Small intestine (tissue), 16 donors: ENCODE measurements at places on chromosomes 1 and 21. TPM values are rescaled to one million over a fixed set of nuclear protein-coding genes. Genes with fewer than 3 reads are reported as not detected.

The DNALI1 gene
- polyA plus RNA-seq, result 30.0 TPM

The PLA2G4A gene
- 17.0 TPM for polyA plus RNA-seq

The UCK2 gene
- polyA plus RNA-seq, result 22.2 TPM

The CA6 gene
- not detected for polyA plus RNA-seq

The ESPN gene
- polyA plus RNA-seq, result 83.5 TPM

The NHLH1 gene
- polyA plus RNA-seq, result 0.54 TPM

The UBE2U gene
- not detected for polyA plus RNA-seq

DNA sequence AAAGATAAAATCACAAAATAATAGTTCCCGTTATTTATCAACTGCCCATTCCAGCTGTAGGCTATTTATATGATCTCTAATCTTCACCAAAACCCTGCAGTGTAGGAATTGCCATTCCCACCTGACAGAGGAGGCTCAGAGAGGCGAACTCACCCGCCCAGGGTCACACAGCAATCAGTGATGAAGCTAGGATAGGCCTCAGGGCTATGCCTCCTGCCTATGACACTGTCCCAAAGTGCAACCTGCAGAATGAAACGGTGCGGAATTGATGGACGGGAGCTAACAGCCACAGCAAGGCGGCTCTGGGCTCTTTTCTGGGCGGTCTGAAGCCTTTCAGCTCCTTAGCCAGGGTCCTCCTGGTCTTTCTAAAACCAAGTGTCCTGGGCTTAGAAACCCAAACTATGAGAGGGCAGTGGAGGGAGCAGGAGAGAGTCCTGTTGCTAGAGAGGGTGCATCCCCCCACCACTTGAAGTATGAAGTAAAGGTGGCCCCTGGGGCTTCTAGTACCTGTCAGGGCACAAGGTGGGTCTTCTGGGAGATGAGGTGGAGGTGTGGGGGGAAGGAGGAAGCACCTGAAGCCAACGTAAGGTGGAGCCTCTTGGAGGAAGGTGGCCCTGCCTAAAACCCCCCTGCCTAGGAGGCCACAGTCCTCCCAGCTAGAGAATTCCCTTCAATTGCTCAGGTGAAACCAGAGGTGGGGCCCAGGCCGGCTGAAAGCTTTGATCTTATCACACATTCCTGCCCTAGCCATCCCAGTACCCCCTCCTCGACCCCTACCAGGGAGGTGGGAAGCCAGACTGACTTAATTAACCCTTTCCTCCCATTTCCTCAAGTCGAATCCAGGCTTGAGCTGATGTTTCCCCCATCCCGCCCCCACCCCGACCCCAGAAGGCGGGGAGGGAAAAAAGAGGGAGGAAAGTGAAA is 14.8 kb downstream of the HSPG2 start:
- no peak for DNase-seq

GRCh38 chr1:248189026-248189425 is 8.0 kb upstream of the OR2M3 start:
- DNase-seq, result no peak

DNA sequence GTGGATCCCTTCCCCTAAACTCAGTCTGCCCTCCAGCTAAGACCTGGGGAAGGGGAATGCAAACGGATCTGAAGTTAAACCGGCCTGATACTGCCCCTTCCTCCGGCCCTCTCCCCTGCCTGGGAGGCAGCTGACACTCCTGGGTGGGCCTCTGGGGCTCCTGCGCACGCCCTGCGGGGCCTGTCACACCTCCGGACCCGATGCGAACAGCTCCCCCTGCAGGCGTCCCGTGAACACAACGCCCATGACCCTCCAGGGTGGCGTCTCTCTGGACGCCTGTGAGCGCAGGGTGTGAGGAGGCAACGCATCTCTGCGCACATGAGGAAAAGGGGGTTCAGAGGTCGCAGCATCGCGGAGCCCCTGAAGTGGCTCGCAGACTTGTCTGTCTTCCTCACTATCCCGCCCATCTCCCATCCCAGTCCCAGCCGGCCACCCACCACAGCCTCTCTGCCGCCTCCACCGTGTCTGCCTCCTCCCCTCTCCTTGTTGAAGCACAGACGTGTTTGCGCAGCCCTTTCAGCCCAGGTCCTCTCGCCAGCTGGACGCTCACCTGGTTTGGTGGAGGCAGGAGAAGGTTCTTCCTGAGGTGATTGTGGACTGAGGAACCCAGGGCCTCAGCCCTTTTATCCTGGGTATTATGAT is 421 bp upstream of the LCE3A start:
- DNase-seq, result no peak

DNA sequence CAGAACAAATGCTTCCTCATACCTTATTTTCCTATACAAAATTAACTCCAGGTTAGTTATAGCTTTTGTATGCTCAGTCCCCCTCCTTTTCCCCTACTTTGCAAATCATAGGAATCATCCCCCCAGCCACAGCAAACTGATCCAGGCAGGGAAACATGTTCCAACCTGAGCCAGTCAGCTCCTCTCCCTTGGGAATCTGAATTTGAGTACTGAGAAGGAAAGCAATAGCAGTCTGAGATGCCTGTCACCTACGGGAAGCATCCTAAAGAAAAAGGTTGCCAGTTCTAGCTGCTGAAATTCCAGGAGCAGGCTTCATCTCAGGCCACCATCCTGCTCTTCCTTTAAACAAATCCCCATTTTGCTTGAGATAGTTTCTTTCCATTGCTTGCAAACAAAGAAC is 6.9 kb downstream of the ADSS2 start:
- DNase-seq, result no peak

- peak; percentile 65 for DNase-seq
These were observed 33.8 kb upstream of the RPL11 start for GRCh38 chr1:23657659-23658275.

DNA sequence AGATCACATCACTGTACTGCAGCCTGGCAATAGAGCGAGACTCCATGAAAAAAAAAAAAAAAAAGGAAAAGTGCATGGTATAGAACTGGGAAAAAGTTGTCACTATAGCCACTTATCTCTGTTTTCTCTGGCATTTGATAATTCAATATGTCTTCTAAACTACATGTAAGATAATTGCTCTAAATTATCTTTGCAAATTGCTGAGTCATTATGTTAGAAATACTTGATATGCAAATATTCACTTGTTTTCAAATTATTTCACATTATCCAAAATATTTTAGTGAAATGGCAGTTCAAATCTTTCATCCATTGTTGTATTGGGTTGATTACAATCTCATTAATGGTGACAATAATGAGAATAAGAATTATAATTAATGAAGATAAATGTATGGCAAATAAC is 1455.1 kb downstream of the KCNT2 start:
- DNase-seq, result no peak

GRCh38 chr1:21661886-21662285 is 7.3 kb downstream of the RAP1GAP start:
- DNase-seq, result no peak

GRCh38 chr21:36310016-36310415 is 10.0 kb upstream of the MORC3 start:
- no peak for DNase-seq

DNA sequence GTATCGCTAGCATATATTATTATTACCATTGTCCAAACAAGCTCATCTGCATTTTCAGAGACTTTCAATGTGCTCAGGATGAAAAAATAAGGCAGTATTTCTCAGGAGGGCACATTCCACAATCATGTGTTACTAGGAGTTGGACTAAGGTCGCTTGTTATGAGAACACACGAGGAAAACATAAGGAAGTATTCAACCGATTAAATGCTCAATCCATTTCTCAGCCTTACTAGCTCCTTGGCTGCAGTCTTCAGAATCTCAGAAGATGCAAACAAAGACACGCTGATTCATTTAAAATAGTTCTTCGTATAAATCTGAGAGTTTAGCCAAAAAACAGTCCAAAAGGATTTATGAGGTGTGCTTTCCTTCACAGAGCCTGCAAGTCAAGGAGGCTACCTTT is 82.0 kb upstream of the JAK1 start:
- no peak for DNase-seq

DNA sequence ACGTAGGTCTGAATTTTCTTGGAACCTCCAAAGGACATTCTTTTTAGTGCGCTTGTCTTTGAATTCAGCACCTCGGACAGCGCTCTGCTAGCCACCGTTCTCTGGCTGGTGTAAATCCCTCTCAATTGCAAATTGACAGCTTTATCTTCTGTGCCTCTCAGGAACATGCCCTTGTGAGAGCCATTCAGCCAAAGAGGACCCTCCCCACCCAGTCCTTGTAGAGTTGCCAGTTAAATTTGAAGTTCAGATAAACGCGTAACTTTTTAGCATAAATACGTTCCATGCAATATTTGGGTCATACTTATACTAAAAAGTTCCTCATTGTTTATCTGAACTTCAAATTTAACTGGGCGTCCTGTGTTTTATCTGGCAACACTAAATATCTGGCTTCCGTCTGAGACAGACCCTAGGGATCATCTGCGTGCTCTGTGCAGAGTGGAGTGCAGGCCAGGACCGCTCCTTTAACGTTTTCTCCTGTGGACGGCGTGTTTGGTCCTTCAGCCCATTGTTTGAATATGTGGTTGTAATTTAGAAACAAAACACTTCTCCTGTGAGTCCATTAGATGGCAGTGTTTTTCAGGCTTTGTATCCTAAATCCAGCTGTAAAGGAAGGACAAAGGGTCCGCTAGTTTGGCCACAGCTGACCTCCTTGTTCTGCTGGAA is 7.0 kb downstream of the KCNAB2 start:
- DNase-seq, result peak; percentile 85

GRCh38 chr1:164693564-164694359 is 134.8 kb downstream of the PBX1 start:
- DNase-seq, result no peak

DNA sequence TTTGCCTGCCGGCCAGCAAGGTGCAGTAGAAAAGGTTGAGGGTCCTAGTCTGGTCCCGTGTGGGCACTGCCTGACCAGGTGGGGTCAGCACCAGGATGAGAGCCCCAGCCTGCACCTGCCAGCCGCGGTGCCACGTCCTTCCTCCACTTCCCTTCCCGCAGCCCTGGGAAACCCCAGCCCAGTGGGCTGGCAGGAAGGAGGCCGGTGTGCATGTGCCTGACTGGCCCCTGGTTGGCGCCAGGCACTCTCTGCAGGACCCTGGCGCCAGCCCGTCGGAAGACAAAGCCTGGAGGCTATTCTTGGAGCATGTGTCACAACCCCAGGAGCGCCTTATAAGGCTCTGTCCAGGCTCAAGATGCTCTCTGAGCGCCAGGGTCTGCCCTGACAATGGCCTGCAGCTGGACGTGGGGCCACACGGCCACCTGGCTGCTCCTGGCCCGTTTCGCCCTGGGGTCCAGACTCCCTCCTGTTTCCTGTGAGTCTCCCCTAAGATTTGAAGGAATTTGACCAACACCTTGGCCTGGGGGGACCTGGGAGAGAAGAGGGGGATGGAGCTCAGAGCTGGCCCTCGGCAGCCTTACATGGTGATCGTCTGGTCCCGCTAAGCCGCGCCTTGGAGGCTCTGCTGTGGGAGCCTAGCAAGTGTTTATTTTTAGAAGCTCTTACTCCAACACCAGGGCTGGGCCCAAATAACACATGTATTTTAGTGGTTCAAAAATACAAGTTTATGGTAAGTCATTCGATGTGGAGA is 31.9 kb upstream of the POFUT2 start:
- no peak for DNase-seq

DNA sequence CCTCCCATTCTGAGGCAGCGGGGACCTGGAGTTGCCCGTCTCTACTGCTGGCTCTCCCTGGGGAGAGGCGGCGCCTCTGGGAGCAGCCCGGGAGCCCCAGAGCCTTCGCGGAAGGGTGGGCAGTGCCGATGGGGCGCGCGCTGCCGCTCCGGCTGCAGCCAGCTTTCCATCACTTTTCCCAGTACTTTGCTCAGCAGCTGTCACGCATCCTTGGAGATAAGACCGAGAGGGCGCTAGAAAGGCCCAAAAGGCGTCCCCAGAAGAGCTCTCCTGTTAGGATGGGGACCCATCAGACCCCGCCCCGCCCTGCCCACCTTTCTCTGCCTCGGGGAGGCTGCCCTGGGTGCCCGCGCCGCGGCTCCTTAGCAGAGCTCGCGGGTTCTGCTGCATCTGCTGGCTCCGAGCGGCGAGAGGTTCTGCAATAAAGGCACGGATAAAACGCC is 534 bp downstream of the KCNH1 start:
- no peak for DNase-seq

DNA sequence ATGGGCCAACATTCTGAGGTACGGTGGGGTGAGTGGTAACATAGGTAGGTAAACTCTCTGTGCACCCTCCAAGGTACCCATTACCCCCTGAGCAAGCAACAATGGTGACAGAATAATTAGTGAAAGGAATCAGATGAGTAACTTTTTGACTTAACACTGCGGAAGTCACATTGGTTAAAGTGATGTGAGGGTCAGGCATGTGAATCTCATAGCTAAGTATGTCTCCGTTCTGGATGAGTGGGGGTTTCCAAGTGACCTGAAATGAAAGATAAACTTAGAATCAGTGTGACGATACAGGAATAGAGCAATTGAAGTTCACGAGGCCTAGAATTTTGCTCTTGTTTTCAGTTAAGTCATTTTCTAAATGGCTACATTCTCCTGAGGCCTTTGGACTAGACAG is 311.7 kb downstream of the KCTD3 start:
- DNase-seq, result no peak

GRCh38 chr1:206882555-206882954 is 14.7 kb upstream of the IL24 start:
- no peak for DNase-seq

DNA sequence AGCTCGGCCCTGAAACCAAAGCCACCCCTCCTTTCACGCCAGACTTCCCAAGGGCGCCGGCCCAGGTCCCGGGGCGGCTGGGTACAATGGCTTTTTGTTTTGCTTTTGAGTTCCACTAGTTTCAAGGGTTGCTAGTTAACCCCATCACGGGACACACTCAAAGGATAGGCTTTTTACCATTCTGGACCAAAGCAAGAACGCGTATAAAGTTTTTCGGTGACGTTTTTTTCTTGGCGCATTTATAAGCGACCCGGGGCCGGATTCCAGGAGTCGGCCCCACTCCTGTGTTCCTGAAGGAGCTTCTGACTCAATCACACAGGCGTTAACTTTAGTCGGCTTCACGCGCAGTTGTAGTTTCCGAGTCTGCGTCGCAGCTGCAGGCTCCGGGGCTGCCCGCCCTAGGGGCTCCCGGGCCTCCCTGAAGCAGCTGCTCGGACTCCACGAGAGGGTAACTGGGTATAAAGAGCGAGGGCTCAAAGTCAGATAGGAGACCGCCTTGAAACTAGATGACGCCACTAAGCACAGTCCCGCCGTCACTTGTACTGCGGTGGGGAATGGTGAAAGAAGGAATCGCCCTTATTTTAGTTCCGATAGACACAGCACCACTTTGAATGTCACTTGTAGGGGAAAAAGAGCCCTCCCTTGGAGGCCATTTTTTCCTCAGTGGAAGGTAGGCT is 707 bp upstream of the KLHL21 start:
- DNase-seq, result peak; percentile 71

- DNase-seq, result peak; percentile 34
These were observed 102.1 kb downstream of the JAK1 start for GRCh38 chr1:64864018-64864940.

DNA sequence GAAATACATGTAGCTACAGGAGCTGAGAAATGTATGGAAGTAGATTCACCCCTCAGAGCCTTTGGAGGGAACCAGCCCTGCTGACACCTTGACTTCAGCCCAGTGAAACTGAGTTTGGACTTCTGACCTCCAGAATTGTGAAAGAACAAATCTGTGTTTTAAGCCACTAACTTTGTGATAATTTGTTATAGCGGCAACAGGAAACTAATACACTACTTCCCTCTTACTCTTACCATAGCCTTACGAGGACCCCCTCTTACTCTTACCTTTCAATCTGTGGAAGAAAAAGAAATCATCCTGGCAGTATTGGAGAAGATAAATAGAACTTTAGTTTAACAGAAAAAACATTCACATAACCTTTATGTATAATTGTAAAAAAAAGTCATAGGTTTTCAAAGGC is 353.6 kb upstream of the USP24 start:
- no peak for DNase-seq
